ENCODE measurements at places on chromosomes 13 and 19. TPM values are rescaled to one million over a fixed set of nuclear protein-coding genes. Genes with fewer than 3 reads are reported as not detected.

- DNase-seq: peak; percentile 26
- no peak overlapping the region for H3K4me3 ChIP-seq
- peaks cover 5% of the 10 kb centered on the region for H3K4me1 ChIP-seq
Observed at GRCh38 chr19:41705393-41706174, 2.8 kb upstream of the CEACAM5 start.

DNA sequence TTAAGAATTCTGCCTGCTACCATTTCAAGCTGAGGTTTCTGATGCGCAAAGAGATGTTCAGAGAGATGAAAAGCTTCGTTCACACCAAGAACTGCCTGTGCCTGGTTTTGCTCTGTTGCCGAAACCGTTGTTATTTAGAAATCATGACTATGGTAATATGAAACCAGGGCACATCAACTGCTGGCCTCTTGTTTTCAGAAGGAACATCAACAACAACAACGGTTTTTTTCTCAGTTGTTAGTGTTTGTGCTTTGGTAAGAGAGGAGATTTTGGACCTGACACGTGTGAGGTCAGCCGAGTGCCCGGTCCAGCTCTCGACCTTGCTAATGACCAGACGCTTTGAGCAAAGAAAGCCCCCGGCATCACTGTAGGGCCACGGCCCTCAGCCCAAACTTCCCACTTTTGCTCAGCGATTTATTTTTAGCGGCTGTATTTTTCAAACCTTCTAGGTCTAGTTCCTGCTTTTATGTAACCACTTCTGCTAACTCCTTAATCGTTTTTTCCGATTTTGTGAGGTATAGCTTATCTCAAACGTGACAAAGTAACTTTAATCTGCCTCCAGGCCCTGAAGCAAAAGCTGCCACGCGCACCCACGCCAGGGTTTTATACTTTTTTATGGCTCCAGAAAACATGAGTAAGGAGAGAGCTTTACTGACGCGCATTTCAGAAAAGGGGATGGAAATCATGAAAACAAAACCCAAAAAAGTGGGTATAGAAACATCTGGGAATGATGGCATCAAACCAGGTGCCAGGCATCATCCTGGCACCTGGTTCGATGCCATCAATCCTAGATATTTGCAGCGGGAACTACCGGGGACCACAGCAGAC is 42.0 kb downstream of the KLF2 start:
- peak overlapping the region; percentile 44 for H3K27ac ChIP-seq
- peaks cover 56% of the 10 kb centered on the region for H3K4me1 ChIP-seq
- H3K27me3 ChIP-seq: peaks cover 33% of the 10 kb centered on the region
- no peak for DNase-seq
- peak overlapping the region; percentile 58 for H3K4me3 ChIP-seq
- no peaks in the 10 kb centered on the region for H3K36me3 ChIP-seq

DNA sequence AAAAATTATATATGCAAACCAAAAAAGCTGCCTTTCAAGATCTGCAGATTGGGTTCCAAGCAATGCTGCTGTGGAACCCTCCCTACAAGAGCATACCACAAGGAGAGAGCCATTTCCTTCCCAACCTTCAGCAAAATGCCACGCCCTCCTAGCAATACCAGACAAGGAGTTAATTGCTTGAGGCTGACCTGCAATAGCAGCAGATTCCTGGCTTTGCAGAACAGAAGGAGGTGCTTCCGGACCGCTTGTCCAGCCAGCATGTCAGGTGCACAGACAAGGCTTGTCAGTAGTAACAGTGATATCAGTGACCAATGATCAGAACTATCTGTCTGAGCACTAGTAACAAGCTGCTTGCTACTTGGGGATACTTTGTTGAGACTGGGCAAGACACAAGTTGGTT is 301.6 kb downstream of the FGF14 start:
- H3K27me3 ChIP-seq: peaks cover 5% of the 10 kb centered on the region
- H3K4me3 ChIP-seq: no peak overlapping the region
- no peaks in the 10 kb centered on the region for H3K4me1 ChIP-seq
- no peak for DNase-seq
- no peaks in the 10 kb centered on the region for H3K36me3 ChIP-seq

- H3K36me3 ChIP-seq: no peaks in the 10 kb centered on the region
- H3K4me3 ChIP-seq: no peak overlapping the region
- H3K27ac ChIP-seq: no peak overlapping the region
- no peaks in the 10 kb centered on the region for H3K27me3 ChIP-seq
- no peaks in the 10 kb centered on the region for H3K4me1 ChIP-seq
Observed at GRCh38 chr13:107999751-108000150, 215.6 kb downstream of the LIG4 start.

DNA sequence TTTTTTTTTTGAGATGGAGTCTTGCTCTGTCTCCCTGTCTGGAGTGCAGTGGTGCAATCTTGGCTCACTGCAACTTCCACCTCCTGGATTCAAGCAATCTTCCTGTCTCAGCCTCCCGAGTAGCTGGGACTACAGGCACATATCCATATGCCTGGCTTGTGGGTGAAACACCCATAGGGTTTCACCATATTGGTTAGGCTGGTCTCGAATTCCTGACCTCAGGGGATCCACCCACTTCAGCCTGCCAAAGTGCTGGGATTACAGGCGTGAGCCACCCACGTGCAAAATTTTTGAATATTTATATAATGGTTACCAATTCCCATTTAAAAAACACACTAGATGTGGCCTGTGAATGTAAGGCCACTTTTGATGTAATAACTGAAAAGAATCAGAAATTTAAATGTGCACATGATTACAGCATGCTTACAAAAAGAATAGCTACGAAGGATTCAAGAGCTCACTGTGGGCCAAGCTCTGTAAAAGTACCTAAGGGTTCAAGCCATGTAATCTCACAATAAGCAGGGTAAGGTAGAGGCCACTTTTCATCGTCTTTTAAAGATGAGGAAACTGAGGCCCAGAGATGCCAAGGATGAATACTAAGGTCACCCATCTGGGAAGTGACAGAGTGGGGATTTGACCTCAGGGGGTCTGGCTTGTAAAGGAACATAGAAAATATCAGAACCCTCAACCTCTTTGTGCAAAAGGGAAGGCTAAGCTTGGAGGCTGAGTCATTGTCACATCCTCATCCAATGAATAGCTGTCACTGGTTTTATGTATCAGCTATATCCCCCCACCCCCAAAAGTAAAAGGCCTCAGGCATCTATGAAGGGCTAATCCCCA is 17.8 kb downstream of the TNFSF14 start:
- peaks cover 47% of the 10 kb centered on the region for H3K4me1 ChIP-seq
- peak overlapping the region; percentile 83 for H3K27ac ChIP-seq
- no peaks in the 10 kb centered on the region for H3K27me3 ChIP-seq
- no peak for DNase-seq

GRCh38 chr19:43804432-43804831 is 2.2 kb upstream of the LYPD5 start:
- H3K27ac ChIP-seq: no peak overlapping the region
- no peak overlapping the region for H3K4me3 ChIP-seq
- no peaks in the 10 kb centered on the region for H3K36me3 ChIP-seq
- H3K27me3 ChIP-seq: peaks cover 17% of the 10 kb centered on the region

GRCh38 chr13:26538363-26539317 is 18.8 kb upstream of the WASF3 start:
- no peak overlapping the region for H3K4me3 ChIP-seq
- no peaks in the 10 kb centered on the region for H3K36me3 ChIP-seq
- H3K4me1 ChIP-seq: no peaks in the 10 kb centered on the region
- peaks cover 17% of the 10 kb centered on the region for H3K27me3 ChIP-seq

DNA sequence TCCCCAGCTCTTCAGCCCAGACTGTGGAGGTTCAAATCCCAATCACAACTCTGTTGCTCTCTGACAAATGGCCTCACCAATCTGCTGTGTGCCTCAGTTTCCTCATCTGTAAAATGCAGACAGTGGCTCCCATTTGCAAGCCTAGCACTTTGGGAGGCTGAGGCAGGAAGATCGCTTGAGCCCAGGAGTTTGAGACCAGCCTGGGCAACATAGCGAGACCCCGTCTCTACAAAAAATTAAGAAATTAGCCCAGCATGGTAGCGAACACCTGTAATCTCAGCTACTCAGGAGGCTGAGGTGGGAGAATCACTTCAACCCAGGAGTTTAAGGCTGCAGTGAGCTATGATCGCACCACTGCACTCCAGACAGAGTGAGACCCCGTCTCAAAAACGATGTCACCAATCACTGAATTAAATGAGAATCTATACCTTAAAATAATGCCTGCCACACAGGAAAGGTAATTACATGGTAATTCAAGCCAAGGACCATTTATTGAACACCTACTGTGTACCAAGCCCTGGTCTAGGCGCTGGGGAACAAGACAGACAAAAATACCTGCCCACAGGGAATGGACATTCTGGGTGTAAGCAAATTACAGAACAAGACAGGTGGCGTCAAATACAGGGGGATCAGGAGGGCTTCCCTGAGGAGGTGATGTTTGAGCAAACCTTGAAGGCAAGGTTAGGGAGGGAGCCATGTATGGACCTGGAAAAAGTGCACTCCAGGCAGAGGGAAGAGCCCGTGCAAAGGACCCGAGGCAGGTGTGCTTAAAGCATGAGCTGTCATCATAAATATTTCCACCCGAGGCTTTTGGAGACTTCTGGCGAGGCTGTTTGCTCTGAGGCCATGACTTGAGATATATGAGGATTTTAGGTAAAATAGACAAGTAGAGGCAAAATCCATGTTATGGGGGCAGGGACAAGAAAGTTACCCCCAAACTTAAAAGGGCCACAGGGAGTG is 7.7 kb downstream of the NR2F6 start:
- no peak for DNase-seq
- no peak overlapping the region for H3K4me3 ChIP-seq
- H3K27ac ChIP-seq: no peak overlapping the region
- peaks cover 5% of the 10 kb centered on the region for H3K36me3 ChIP-seq

DNA sequence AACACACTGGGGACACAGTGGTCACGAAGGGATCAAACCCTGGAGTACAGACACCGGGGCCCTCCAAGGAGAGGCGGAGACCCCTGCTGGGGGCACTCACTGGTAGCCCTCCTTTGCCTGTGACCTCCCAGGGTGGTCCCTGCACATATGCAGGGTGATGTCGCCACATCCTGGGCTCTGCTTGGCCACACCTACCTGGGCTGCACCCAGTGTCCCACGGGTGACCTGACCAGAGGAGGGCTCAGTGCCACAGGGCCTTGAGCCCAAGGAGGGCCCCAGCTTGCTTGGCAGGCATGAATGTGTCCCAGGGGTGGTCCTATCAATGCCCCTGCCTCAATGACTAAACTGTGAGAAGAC is 4.1 kb downstream of the PCID2 start:
- DNase-seq: no peak
- H3K4me3 ChIP-seq: no peak overlapping the region
- no peaks in the 10 kb centered on the region for H3K27me3 ChIP-seq
- H3K4me1 ChIP-seq: peaks cover 49% of the 10 kb centered on the region

- H3K27ac ChIP-seq: no peak overlapping the region
- DNase-seq: no peak
- peaks cover 3% of the 10 kb centered on the region for H3K36me3 ChIP-seq
- peaks cover 17% of the 10 kb centered on the region for H3K4me1 ChIP-seq
- no peaks in the 10 kb centered on the region for H3K27me3 ChIP-seq
- H3K4me3 ChIP-seq: no peak overlapping the region
Observed at GRCh38 chr19:9850235-9850959, 15.3 kb downstream of the PIN1 start.

DNA sequence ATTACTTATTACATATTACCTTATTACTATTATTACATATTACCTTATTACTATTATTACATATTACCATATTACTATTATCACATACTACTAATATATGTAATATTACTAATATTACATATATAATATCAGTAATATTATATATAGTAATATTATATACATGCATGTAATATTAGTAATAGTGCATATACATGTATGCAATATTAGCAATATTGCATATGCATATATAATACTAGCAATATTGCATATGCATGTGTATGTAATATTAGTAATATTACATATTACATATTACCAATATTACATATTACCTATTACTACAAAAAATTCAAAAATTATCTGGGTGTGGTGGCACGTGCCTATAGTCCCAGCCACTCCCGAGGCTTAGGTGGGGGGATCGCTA is 22.4 kb downstream of the PDE4A start:
- no peak overlapping the region for H3K4me3 ChIP-seq
- H3K36me3 ChIP-seq: no peaks in the 10 kb centered on the region
- H3K4me1 ChIP-seq: no peaks in the 10 kb centered on the region
- H3K27me3 ChIP-seq: no peaks in the 10 kb centered on the region

DNA sequence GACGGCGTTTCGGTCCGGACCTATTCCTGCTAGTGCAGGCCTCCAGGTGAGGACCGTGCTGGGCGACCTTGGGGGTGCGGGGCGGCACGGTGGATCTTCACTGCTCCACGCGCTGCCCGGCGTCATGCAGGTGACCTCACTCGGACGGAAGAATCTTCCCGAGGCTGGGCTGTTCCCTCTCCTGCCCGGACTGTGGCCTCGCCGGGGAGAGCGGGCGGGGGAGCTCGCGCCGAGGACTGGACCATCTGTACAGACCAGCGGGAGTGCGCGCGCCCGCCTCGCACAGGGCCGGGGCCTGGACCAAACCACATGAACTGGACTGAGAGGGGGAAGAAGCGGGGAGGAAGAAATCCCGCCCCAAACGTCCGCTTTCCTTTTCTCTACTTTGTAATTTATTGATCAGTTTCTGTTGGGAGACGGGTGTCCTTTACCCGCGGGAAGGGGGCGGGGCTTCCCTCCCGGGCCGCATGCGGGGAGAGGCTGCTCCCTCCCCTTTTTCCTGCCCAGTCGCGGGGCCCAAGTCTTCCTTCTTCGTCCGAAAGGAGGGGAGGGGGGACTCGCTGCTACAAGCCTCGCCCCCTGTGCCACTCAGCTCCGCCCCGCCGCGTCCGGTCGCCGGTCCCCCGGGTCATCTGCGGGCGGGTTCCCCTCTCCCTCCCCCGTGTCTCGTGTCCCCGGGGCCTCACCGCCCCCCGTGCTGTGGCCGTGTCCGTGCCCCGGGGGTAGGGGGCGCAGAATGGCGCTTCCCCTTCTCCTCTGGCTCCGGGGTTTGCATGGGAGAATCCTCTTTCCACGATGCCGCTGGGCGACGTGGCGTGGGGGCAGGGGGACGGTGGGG is 4.9 kb downstream of the HRC start:
- DNase-seq: no peak
- H3K27ac ChIP-seq: no peak overlapping the region
- H3K4me1 ChIP-seq: peaks cover 22% of the 10 kb centered on the region
- peak overlapping the region; percentile 79 for H3K4me3 ChIP-seq

- H3K36me3 ChIP-seq: peaks cover 90% of the 10 kb centered on the region
- no peak overlapping the region for H3K4me3 ChIP-seq
Observed at GRCh38 chr19:20103091-20103740, 25.4 kb downstream of the ZNF90 start.

PVR gene
- total RNA-seq: 14.5 TPM

C19orf67 gene
- total RNA-seq: not detected

PSG1 gene
- total RNA-seq: not detected

PDE4C gene
- total RNA-seq: not detected
